Stimulated activated CD8-positive, alpha-beta memory T cell treated with anti-CD3 and anti-CD28 coated beads, Interleukin-7, amount 100 ng/mL, for 24 hours (primary cell): ENCODE measurements at places on chromosomes 7 and 10.
A peak's percentile ranks its signal among the peaks of the same experiment; 100 is the strongest.

- DNase-seq = no peak
Measured at GRCh38 chr10:43318976-43319960, 52.2 kb upstream of the FXYD4 start.

DNA sequence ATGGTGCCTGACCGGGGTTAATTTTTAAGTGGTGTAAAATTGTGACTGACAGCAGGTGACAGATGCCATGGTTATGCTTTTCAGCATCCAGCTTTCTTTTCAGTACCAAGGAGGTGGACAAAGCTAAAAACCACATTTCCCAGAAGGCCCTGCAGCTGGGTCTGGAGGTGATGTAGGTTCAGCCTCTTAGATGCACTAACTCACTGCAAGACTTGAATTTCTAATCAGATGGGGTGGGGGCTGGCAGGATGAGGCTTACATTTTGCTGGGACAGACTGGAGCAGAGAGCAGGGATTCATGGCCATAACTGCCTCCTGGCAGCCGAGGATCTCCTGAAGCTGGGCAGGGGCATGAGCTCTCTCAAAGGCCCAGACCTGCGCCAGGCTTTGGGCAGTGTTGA is 52.4 kb downstream of the PDIA4 start:
- no peak for DNase-seq

- DNase-seq = no peak
Measured at GRCh38 chr10:91556691-91557566, 75.9 kb downstream of the PPP1R3C start.

DNA sequence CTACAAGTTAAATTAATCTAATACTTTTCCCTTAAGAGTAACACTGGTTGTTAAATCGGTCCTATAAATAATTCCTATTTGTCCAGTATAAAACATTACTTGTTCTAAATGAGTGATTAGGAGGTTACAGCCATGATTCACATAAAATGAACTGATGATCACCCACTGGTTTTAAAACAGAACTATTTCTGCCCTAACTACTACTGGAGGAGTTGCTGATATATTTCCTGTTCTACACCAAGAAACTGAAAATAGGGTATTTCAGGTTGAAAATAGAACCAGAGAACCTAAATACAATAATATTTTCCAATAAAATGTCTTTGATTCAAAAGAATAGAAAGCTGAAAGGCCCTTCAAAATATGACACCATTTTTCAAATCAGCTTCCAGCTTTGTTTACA is 30.9 kb downstream of the DNAJC1 start:
- DNase-seq = no peak

DNA sequence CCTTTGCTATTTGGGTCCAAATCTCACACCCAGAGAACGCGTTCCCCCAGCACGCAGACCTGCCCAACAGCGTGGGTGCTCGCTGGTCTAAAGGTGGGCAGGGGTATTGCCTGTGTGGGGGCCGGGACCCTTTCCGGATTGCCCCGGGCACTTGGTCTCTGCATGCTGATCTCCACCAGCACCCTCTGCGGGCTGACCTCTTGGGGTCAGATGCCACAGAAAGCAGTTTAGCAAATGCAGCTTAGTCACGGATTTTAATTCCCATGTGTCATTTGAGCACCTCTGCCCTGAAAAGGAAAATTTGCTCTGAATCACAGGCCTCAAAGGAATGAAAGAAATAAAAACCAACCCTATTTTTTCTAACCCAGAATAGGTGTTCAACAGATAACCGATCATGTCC is 46.7 kb downstream of the PKD1L1 start:
- DNase-seq = no peak

DNA sequence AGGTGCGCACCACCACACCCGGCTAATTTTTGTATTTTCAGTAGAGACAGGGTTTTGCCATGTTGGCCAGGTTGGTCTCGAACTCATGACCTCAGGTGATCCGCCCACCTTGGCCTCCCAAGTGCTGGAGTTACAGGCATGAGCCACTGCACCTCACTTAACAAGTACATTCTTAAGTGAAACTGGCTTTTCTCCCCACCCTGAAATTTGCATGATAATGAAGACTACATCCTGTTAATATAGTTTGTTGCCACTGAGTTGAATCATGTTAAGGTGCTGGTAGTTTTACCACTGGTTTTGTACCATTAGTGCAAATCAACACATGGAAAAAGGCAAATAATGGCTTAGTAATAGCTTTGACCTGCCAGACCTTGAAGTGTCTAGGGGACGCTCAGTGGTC is 62.2 kb downstream of the MPLKIP start:
- no peak for DNase-seq

- peak; percentile 44 for DNase-seq
Measured at GRCh38 chr10:124539935-124540641, 78.5 kb downstream of the LHPP start.

GRCh38 chr10:95297402-95297801 is 6.6 kb upstream of the PDLIM1 start:
- no peak for DNase-seq

- no peak for DNase-seq
Measured at GRCh38 chr7:5226921-5227785, 37.1 kb downstream of the WIPI2 start.

- DNase-seq = no peak
Measured at GRCh38 chr7:1260244-1260635, 27.6 kb downstream of the UNCX start.

DNA sequence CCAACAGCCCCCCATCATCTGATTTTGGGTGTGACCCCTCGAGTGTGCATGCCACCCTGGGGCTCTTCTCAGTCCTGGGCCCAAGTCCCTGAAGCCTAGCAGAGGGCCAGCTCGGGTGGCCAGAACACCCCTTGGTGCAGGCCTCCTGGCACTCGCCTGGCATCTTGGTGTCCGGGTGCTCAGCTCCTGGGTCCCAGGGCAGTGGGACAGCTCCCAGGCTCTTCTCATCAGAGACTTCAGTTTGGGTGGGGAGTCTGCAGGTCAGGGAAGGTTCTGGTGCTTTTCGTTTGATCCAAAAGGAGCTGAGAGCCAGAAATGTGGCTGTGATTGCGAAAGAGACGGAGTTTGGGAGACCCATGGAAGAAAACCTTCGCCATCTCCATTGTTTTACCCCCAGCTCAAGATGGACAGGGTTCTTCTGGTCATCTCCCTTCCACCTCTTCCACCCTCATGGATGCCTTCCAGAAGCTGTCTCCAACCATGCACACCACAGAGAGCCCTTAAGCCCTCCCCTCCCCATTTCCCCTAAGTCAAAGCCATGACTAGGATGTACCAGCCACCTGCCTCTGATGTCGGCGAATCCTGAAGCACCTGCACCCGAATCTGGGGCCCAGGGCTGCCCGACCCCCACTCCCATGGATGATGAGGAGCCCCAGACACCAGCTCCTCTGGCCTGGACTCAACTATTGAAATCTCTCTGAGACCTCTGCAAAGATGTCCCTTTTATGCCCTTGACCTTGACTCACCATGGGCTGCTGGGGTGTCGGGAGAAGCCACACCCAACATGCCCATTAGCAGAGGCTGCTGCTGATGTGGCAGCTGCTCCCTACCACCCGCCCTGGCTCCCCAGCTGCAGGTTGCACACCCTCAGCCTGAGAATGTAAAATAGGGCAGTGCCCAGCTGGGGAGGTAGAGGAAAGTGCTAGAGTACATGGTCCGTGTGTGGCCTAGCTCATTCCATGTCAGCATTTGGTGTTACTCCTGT is 55.3 kb downstream of the ADCYAP1R1 start:
- DNase-seq = no peak

- DNase-seq = no peak
Measured at GRCh38 chr10:30587522-30588031, 42.0 kb downstream of the LYZL2 start.

GRCh38 chr7:92963566-92963965 is 127.2 kb upstream of the CDK6 start:
- no peak for DNase-seq

- no peak for DNase-seq
Measured at GRCh38 chr7:101109368-101109767, 17.5 kb upstream of the SERPINE1 start.

DNA sequence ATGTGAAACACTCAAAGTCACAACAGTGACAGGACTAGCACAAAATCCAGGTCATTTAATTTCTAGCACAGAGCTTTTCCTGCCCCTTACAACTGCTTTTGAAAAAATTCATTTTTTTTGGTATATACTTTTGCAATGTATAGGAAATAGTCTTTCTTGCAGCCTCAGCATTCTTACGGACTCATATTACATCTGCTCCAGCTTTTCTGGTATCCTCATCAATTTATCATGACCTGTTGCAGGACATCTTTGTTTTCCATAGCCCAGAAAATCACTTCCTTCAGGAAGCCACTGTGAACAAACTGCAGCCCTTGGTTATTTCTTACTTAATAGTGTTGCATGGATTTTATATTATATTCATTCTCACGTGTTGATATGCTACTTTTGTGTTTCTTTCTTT is 347.9 kb upstream of the MTPN start:
- no peak for DNase-seq

- no peak for DNase-seq
Measured at GRCh38 chr7:467393-467828, 52.2 kb downstream of the PDGFA start.

DNA sequence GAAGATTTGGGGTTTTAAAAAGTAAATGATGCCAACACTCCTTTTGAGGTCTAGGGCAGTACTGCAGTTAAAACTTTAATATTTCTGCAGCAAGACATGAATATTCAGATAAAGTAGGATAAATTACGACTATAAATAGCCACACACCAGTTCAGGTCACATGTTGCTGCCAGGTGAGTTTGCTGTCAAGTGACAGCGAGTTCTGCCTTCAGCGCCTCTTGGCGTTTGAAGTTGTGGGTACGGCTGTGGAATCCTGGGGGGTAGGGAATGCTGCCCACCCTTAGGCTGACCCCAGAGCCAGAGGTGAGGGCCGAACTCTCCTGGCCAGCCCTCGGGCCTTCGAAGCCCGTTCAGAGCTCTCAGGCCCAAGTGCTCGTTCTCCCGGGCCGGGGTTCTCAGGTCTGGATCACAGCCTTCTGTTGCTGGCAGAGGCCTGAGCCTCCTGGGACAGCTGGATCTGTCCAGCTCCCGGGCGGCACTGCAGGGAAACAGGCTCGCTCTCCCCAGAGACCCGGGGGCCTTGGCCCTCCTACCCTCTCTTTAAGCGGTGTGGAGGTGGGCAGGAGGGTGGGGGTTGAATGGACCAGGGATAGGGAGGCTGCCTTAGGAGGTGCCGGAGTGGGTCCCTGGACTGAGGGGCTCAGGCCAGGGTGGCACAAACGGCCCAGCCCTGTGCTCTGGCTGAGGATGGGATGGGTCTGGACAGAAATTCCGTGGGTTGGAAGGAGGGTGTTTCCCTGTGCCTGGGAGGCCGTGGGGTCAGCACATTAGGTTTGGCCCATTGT is 5.4 kb downstream of the BRI3 start:
- DNase-seq = no peak

- no peak for DNase-seq
Measured at GRCh38 chr7:121178869-121179497, 149.8 kb upstream of the WNT16 start.

DNA sequence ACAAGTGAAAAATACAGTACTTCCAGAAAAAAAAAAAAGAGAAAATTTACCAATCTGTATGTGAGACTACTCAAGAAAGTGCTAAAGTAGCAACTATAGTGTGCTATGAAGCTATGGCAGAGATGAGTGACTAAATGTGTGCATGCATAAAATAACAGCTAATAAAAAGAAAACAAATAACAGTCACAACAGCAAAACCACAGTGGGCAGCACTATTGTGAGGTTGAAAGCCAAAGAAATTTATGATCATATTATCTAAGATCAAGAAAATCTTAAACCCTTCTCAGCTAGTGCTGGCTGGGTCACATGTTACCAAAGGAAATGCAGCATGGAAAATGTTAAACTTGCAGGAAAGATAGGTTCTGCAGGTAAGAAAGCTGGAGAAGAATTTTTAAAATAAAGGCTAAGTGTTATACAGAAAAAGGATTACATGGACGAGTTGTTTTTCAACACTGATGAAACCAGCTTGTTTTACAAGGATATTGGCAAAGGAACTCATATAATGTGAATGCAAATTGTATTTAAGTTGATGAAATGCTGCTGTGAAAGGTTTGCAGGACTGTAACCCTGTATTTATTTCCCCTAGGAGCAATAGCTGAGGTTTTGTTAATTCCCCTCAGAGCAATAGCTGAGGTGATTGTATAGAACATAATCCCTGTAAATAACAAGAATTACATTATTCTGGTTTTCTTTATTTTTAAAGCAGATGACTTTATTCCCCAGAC is 15.6 kb upstream of the OR2A5 start:
- no peak for DNase-seq

DNA sequence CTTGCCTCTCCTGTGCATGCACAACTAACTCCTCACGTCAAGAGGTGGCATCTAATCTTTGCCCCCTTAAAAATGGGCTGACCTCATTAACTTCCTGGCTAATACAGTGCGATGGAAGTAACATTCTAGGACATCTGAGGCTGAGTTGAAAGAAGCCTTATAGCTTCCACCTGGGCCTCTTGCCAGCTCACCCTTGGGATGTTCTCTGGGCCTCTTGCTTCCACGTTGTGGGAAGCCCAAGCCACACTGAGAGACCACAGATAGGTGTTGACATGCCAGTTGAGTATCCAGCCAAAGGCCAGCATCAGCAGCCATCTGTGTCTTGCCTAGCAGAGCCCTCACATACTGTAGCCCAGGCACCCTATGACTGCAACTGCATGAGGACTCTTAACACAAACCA is 60.8 kb upstream of the GDF10 start:
- no peak for DNase-seq

GRCh38 chr10:24456322-24456721 is 247.4 kb downstream of the KIAA1217 start:
- no peak for DNase-seq

DNA sequence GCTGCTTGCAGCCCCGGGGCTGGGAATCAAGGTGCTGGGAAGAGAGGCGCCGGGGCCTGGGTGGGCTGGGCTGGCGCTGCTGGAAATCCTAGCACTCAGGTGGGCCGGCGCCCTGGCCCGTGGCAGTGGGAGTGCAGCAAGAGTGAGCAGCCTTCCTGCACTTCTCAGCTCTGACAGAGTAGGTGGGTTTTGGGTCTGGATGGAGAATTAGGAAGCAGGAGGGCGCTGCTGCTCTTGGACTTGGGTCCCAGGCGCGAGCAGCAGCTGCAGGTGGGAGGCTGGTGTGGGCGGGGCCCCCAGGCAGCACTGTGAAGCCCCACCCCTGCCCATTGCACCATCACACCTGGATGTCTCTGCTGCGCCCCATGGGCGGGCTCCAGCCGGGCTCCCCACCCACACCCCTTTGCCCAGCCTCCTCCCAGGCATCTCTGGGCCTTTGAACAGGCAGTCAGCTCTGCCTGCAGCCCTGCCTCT is 6.0 kb downstream of the BRI3 start:
- DNase-seq = no peak

GRCh38 chr7:32258265-32258664 is 188.1 kb upstream of the PDE1C start:
- DNase-seq = no peak

GRCh38 chr10:91579329-91579985 is 53.4 kb downstream of the PPP1R3C start:
- no peak for DNase-seq
